ENCODE measurements at places on chromosomes 2 and 18. TPM values are rescaled to one million over a fixed set of nuclear protein-coding genes. Genes with fewer than 3 reads are reported as not detected.

- no peak for DNase-seq
These were observed 750.8 kb upstream of the ID2 start for GRCh38 chr2:7930800-7931635.

DNA sequence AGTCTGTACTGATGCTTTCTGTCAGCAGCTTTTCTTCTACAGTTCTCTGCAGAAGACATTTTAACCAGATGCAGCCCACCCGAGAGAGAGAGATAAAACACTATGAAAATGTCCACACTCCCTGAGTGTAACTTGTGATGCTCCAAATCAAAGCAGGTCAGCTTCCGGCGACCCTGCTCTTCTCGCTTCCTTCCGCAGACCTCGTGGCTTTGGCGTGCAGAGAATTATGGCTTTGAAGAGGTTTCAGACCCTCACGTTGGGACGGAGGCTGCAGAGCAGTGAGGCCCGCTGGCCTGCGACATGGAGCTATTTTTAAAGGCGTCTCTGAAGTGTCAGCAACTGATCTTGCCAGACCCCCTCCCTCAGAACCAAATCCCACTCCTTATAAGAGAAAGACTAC lies 41.8 kb downstream of the TMEM163 start:
- DNase-seq: no peak

- DNase-seq: no peak
These were observed 646 bp downstream of the ALS2 start for GRCh38 chr2:201779901-201780673.

ANKRD62 gene
- not detected for total RNA-seq

DNA sequence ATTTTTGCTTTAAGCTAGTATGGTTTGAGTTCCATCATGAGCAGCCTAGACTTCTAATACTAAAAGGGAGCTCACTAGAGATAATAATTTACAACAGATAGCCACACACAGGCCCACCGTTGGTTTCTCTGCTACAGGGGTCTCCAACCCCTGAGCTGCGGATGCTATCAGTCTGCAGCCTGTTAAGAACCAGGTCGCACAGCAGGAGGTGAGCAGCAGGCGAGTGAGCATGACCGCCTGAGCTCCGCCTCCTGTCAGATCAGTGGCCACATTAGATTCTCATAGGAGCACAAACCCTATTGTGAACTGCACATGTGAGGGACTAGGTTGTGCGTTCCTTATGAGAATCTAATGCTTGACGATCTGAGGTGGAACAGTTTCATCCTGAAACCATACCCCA lies 150.6 kb downstream of the HRH4 start:
- DNase-seq: no peak

DNA sequence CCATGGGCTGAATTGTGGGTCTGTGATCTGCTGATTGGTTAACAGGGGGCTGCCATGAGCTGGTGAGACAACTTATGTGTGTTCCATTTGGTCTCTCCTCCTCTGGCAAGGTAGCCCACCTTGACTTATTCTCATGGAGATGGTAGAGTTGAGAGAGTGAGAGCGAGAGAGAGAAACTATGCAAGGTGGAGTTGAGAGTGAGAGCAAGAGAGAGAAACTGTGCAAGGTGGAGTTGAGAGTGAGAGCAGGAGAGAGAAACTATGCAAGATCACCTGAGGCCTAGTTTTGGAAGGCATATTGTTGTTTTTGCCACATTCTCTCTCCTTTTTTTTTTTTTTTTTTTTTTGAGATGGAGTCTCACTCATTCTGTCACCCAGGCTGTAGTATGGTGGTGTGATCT lies 155.7 kb downstream of the UBR3 start:
- DNase-seq: no peak

LYPD6B gene
- total RNA-seq: not detected

GALM gene
- 8.6 TPM for total RNA-seq

GRCh38 chr2:12397854-12398253 lies 318.9 kb upstream of the TRIB2 start:
- no peak for DNase-seq

DNA sequence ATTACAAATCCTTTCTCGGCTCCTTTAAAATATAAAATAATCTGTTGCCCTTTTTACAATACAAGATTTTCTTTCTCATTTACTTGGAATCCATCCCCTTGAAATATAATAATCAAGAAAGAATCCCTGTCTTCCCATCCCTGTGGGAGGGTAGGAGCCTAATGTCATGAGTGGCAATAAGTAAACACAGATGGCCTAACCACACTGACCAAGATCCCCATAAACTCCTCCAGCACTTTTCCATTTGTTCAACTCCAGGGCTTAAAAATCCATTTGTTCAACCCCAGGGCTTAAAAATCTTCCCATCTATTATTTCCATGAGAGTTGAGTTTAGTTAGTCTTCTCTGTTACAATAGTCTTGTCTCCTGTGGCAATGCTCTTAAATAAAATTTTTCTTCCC lies 297.6 kb downstream of the CDH7 start:
- DNase-seq: no peak

GRCh38 chr2:120978359-120979050 lies 242.8 kb downstream of the GLI2 start:
- peak; percentile 27 for DNase-seq

ASTL gene
- 0.62 TPM for total RNA-seq

GRCh38 chr2:140457483-140457882 lies 1673.3 kb downstream of the LRP1B start:
- DNase-seq: no peak

DNA sequence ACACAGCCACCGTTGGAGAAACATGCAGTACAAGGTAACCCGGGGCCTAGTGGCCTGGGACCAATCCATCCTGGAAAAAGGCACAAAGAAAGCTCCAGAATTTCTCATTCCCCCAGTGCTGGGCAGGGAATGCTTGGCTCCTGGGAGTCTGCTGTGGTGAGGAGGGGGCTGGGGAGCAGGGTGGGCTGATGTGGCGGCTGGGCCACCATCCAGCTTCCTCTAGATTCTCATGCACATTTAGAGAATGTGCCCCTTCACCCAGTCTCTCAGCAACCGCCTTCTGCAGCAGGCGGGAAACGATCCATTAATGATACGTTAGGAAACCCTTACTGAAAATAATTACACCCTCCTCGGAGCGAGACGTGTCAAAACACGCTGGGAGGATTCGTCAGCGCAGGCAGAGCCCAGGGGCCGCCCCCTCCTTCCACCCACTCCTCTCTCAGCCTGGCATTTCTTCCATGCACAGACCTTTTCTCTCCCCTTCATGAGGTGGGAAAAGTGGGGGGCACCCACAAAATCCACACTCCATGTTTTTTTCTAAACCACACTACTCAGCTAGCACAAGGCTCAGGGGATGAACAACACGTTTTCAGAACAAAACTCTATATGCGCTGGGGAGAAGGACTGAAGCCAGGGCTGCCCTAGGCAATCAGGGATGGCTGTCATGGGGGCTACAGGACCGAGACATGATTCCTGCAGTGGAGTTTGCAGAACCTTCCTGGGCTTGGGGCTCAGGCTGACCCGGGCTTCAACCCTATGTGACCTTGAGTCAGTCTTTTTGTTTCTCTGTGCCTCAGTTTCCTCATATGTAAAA lies 56.1 kb upstream of the SMAD7 start:
- DNase-seq: no peak

GRCh38 chr2:24262421-24262970 lies 87.6 kb downstream of the FAM228A start:
- no peak for DNase-seq

DNA sequence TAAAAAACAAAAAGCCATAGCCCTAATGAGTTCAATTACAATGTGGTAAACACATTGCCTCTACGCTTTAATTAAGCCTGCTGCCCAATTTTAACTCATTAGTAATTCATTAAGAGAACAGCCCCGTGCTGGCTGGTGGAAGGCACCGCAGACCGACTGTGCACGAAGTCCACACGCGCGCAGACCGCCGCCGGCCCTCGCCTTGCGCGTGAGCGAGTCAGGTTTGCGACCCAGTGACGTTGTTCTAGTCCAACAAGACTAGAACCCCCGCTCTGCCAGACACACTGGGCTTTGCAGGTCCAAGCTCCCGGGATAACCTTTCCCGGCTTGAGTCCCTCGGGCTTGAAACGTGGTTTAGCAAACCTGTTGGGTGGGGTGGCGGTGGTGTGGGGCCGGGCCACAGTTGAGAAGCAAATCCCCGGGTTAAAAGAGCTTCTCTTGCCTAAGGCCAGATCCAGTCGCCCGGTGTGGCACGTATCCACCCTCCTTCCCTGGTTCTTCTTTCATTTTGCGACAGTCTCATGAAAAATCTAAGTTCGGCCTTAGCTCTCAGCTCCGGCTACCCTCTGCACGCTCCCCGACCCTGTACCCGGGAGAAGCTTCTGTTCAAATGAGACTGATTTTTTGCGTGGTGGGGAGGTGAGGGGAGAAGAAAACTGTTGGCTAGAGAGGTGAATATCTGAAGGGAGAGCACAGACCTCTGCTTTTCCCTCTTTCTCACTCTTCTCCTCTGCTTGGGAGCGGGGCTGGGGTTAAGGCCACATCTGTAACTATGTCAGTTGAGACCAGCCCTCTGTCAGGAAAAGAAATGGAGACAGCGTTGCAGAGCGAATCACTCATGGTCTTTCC lies 11.1 kb upstream of the SKOR2 start:
- no peak for DNase-seq

PLCL1 gene
- total RNA-seq: 14.8 TPM

GRCh38 chr2:63658176-63658968 lies 69.6 kb downstream of the MDH1 start:
- no peak for DNase-seq
